Activated CD8-positive, alpha-beta memory T cell treated with anti-CD3 and anti-CD28 coated beads, Interleukin-2, amount 10 ng/mL, durations not matched to agents 7 days and 5 days (primary cell): ENCODE measurements at places on chromosomes 2 and 18. TPM values are rescaled to one million over a fixed set of nuclear protein-coding genes. Genes with fewer than 3 reads are reported as not detected.
A peak's percentile ranks its signal among the peaks of the same experiment; 100 is the strongest.

DNA sequence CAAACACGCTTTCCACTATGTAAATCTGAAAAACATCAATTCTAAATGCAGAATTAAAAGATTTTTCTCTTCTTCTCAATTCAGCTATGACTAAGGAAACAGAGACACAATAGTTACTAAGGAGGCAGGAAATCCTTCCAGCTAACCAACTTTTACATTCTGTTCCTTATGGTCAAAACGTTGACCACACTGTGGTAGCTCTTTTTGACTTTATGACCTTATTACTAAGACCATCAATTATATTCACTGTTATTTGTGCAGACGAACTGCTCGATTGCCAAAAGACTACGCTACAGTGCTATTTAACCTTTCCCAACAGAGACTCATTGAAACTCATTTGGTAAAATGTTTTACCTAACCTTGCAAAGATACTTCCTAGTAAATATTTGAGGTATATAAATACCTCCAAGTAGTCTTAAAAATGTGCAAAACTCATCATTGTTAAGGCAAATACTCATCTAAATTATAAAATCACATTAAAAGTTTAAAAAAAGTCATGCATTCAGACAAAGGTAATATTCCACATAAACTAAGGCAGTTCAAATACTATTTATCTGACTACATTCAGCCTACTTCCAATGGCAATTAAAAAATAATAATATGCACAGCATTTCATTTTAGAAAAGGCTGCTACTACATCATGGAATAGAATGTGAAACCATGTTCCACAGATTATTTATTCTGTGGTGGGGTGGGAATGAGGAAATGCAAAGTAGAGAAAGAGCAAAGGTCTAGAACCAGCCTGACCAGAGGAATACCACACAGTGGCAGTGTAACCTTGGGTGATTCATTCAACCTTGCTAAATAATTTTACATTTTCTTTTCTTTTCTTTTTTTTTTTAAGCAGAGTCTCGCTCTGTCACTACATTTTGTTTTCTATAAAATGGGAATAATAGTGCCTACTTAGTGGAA, 139.9 kb downstream of the THADA start:
- H3K27ac ChIP-seq: no peak overlapping the region
- no peak for DNase-seq
- peaks cover 46% of the 10 kb centered on the region for H3K4me1 ChIP-seq
- peaks cover 22% of the 10 kb centered on the region for H3K36me3 ChIP-seq
- no peak overlapping the region for H3K4me3 ChIP-seq
- no peaks in the 10 kb centered on the region for H3K27me3 ChIP-seq

GRCh38 chr2:196112418-196113034, 43.9 kb upstream of the DNAH7 start:
- no peaks in the 10 kb centered on the region for H3K27me3 ChIP-seq
- DNase-seq: no peak
- no peak overlapping the region for H3K4me3 ChIP-seq
- no peaks in the 10 kb centered on the region for H3K36me3 ChIP-seq
- no peak overlapping the region for H3K27ac ChIP-seq

Gene ITPRIPL1
- 56.9 TPM for total RNA-seq

DNA sequence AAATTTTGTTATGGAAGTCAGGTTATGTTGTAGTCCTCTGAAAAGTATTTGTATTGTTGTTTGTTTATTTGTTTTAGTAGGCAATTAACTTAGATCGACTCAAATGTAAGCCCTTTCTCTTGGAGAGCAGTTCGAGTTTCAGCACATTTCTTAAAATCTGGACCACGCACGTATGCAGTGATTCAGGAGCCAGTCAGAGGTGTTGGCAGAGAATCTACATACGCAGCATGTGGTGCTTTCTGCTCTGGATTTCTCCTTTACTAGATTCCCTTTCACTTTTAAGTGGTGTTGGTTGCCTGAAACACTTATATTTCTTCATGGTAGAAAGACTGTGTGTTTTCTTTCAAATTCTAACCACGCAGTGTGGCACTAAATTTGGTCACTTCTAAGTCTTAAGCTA, 773.9 kb upstream of the LRATD1 start:
- no peaks in the 10 kb centered on the region for H3K27me3 ChIP-seq
- no peaks in the 10 kb centered on the region for H3K36me3 ChIP-seq
- DNase-seq: no peak
- no peak overlapping the region for H3K27ac ChIP-seq

- peak overlapping the region; percentile 97 for H3K27ac ChIP-seq
- H3K27me3 ChIP-seq: no peaks in the 10 kb centered on the region
- peaks cover 54% of the 10 kb centered on the region for H3K4me1 ChIP-seq
- H3K36me3 ChIP-seq: peaks cover 15% of the 10 kb centered on the region
- peak overlapping the region; percentile 10 for H3K4me3 ChIP-seq
These were observed 18.6 kb downstream of the THAP4 start for GRCh38 chr2:241618296-241618805.
